Heart left ventricle (tissue), 16 donors: ENCODE measurements at places on chromosomes 1 and 21. TPM values are rescaled to one million over a fixed set of nuclear protein-coding genes. Genes with fewer than 3 reads are reported as not detected.

The KRTAP12-3 gene
- total RNA-seq: not detected

The CFAP107 gene
- not detected for total RNA-seq

The KCNH1 gene
- not detected for total RNA-seq

The EFNA1 gene
- total RNA-seq: 51.8 TPM

The VAV3 gene
- total RNA-seq: 2.3 TPM

The LMX1A gene
- total RNA-seq: not detected

The OR2M2 gene
- not detected for total RNA-seq

The PROK1 gene
- total RNA-seq: 0.77 TPM

The ZNF496 gene
- 37.9 TPM for total RNA-seq

The NHLH1 gene
- not detected for total RNA-seq

The GPR161 gene
- 2.0 TPM for total RNA-seq

The S100A7 gene
- not detected for total RNA-seq

The PGLYRP3 gene
- not detected for total RNA-seq

The AKR7A3 gene
- not detected for total RNA-seq

The TNFSF4 gene
- 0.21 TPM for total RNA-seq

The NPR1 gene
- total RNA-seq: 24.7 TPM
